ENCODE measurements at places on chromosomes 5 and 9.

- DNase-seq = no peak
Measured at GRCh38 chr9:30075451-30076199, 2308.8 kb upstream of the ACO1 start.

- no peak for DNase-seq
Measured at GRCh38 chr9:96031366-96031824, 155.9 kb downstream of the ERCC6L2 start.

- no peak for DNase-seq
Measured at GRCh38 chr5:170261528-170262043, 28.8 kb downstream of the C5orf58 start.

DNA sequence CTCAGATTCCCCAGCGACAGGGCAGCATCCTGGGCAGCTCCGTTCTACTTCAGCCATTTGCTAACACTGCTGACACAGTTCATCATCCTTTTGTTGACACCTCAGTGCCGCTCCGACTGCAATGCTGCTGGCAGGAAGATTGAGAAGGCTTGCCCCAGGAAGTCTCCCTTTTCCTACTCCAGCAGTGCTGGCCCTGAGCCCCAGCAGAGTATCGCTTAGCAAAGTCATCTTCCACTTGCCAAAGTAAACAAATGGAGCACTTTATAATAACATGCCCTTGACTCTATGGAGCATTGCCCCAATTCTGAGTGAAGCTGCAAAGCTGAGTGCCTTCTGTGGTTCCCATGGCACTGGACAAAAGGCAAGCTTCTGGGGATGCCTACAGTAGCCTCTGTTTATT is 32.2 kb downstream of the PRLR start:
- no peak for DNase-seq

DNA sequence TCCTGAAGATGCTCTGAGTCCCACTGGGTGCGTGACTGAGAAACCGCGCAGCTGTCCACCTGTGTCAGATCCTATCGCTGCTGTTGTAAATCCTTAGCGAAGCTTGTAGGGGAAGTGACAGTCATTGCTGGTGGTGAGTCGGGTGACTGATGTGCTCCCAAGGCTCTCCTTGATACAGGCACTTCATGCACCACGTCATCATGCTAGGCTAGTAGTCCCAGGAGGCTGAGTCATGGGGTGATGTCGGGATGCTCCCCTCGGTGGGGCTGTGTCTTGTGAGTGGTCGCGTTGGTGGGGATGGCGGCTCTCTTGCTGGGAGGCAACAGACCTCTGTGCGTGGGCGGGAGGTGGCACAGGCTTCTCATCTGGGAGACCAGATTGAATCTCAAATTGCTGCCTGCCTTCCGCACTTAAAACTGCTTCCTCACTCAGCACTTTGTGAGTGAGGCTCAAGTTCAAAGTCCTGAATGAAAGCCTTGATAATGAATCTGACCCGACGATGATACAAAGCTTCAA is 84.7 kb downstream of the CSNK1A1 start:
- no peak for DNase-seq

GRCh38 chr9:125707472-125707804 is 430 bp upstream of the MAPKAP1 start:
- DNase-seq = no peak

- DNase-seq = no peak
Measured at GRCh38 chr5:147688656-147689356, 93.7 kb downstream of the JAKMIP2 start.

DNA sequence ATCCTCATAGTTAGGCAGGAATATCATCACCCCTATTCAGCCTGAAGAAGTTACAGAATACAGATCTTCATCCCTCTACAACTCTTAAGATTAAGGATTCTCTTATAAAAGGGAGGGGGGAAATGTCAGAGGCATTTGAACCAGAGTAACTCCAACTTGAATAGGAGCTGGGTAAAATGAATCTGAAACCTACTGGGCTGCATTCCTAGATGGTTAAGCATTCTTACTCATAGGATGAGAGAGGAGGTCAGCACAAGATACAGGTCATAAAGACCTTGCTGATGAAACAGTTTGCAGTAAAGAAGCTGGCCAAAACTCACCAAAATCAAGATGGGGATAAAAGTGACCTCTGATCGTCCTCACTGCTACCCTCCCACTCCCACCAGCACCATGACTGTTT is 14.4 kb downstream of the FREM1 start:
- DNase-seq = no peak

DNA sequence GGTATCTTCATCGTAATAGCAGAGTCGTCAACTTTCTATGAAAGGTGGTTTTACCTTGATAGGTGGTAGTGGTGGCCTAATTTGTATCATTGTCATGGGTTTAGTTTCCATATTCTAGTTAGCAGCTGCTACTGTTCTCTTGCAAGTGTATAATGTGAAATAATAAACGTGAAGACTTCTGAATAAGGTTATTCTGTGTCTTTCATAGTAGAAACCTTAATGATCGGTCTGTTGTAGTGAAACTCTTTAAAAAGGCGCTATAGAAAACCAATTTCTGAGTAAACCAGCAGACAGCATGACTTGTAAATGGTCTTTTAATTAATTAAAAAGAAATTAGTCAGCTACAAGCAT is 1.6 kb downstream of the SET start:
- no peak for DNase-seq

GRCh38 chr5:150384701-150385100 is 27.2 kb downstream of the TCOF1 start:
- DNase-seq = no peak

DNA sequence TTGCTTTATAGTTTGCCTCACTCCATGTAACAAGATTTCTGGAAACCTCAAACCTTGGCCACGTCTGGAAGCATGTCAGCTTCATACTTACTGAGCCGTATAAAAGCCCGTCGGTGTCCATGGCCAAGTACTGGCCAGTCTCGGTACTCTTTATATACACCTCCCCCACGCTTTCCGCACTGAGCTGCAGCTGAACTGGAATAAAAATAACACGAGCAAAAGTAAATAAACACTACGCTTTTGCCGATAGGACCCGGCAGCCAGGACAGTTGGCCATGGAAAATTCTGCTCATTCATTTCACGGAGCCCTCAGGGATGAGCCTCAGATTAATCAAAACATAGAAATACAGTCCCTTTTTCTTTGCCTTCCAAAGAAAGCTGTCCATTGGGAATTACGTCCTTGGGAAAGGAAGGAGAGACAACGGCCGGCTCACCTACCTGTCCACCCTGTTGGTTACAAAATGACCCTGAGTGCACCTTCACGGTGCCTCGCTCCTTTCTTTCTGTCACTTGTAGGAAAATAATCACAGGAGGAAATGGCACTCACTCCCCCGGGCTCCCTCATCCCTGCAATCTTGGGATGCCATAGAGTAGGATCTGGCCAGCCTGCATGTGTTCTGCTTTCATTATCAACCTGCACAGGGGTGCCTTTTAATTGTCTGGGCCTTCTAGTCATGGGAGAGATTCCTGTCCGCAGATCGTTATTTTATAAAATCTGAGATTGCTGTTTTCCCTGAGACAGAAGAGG is 85.1 kb downstream of the FGF1 start:
- no peak for DNase-seq

DNA sequence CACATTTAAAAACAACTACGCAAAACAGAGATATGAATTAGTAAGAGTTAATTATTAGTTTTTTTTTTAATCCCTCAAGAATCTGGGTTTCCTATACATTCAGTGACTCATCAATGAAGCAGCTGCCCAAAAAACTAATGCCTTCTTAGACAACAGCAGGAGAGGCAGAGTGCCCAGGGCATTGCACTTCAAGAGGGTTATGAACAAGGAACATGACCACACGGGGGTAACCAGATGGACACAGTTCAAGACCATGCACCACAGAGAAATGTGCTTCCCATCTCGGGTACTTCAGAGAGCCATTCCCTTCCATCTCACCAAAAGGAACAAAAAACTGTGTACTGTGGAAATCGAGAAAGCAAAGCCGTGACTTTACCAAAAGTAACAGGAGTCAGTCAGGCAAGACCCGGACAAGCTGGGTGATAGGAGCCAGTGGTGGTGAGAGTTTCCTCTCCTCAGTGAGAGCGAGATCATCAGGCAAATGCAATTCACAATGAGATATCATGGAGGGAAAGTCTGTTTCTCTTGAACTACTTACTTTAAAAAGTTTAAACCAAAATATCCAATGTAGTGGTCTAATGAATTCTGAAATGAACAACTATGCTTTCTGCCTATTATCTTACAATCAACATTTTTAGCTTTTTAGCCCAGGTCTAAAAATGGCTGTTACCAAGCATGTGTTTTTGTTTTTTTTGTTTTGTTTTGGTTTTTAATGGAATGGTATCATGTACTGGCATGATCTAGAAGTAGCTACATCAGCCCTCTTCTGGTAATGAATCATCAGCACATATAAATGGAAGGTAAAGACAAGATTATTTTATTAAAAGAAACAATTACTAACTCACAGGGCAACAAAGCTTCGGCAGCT is 192.1 kb downstream of the TSSK1B start:
- no peak for DNase-seq

DNA sequence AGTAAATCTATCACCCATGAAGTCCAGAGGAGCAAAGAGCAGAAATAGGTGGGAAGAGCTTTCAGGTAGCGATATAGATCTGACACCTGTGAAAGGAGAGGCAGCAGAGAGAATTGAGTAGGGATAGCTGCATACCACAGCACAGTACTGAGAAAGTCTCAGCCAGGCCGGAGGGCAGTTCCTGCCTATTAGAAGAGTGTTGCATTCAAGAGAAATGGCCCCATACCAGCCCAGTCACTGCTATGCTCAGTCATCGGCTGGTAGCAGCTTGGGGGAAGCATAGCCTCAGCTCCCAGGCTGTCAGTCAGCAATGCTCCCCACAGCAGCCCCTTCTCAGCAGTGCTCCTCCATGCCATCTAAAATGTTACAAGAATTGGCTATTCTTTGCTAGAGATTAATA is 285.1 kb upstream of the CDH6 start:
- no peak for DNase-seq

DNA sequence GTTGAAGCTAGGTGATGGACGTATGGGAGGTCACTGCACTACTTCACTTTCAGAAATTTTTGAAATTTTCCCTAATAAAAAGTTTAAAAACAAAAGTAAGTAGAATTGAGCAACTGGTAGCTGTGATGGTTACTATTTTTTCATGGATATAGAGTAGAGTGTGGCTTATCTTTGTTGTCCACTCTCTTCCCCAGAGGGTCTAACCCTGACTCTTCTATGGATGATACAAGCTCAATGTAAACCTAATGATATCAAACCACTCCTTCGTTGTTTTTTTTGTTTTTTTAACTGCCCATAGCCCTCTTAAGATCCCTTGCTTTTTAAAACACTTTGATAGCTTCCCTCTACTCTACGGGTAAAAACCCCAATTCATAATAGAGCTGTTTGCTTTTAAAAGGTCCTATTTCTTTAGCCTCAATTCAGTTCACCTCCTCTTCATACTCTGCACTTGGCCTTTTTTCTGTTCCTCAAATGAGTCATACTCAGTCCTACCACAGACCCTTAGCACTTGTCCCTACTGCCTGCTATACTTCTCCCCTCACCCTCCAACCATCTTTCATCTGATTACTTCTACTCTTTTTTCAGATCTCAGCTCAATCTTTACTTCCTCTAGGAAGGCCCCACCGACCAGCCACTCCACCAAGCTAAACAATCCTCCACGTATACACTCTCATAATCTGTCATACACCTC is 2.6 kb downstream of the HDAC3 start:
- no peak for DNase-seq

All from activated CD8-positive, alpha-beta memory T cell treated with anti-CD3 and anti-CD28 coated beads for 1 hour (primary cell).